ENCODE measurements at places on chromosomes 5 and 9.

DNA sequence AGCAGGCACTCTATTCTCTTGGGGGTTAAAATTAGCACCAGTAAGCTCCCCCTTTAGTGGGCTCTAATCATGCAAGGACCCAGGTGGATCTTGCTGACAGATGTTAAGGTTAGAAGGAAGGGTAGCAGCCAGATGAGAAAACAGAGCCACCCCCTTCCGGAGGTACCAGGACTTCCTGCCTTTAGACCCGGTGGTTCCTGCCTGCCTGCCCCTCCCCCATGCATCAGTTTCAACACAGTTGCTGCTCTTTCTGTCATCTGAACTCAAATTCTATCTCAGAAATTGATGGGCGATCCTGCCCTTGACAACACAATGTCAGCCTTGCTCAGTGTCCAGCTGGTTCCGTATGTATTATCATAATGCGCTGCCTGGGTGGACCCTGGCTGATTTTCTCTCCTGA, 287.3 kb downstream of the EBF1 start:
- no peak for DNase-seq

- no peak for DNase-seq
Observed at GRCh38 chr9:70427161-70427945, 12.9 kb upstream of the KLF9 start.

DNA sequence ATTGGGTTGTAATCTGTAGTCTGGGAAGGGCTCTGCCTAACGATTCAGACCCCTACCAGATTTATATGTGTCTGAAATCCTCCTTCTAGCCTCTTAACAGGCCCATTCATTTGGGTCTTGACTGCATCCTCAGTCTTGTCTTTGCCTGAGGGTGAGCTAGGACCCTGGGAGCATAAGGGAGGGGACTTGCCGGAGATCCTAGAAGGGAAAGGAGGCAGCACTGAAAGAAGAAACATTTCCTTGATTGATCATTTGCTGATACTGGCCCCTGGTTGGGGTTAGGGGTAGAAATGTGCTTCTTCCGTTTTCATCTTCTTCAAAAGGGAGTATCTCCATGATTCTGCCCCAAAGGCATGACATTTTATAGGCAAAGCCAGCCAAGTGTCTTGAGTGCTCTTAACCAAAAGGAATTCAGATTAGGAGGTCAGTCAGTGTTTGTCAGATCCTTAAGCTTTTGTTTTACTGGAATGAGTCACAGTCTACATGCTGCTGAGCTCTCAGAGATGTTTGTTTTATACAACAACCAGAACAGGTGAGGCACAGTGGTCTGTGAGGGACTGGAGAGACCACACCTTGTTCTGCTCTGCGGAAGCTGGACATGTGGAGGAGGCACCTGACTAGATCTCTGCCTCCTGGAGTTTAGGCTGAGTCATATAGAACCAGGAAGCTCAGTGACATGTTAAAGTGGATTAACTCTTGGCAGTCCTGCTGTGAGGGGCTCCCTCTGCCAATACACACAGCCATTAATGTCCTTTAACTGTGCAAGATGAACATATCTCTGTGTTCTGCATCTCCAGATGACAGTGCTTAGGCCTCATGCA, 37.7 kb downstream of the PCDHAC2 start:
- DNase-seq, result no peak

DNA sequence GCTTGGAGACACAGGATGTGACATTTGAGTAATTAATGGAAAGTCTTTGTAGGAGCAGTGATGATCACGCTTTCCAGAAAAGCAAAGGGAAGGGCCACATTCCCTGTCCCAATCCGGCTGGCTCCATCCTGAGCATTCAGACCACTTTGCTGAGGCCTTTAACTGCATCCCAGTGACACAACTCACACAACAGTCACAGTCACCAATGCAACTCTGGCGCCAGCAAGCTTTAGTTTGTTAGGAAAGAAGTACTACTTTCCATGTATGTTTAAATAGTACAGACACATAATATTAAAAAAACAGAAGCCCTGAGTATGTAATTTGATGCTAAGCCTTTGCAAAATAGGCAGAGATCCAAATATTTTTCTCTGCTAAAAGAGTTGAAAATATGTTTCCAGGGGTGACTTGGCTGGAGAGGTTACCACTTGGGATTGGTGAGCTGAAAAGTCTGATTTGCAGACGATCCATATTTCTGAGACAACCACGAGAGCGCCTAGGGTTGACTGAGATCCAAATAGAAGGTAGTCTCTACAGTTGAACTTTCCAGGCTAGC, 31.7 kb upstream of the GAS1 start:
- DNase-seq, result no peak

- DNase-seq, result no peak
Observed at GRCh38 chr5:168570490-168571328, 8.5 kb downstream of the PANK3 start.

- no peak for DNase-seq
Observed at GRCh38 chr5:146758938-146759337, 119.6 kb downstream of the PPP2R2B start.

DNA sequence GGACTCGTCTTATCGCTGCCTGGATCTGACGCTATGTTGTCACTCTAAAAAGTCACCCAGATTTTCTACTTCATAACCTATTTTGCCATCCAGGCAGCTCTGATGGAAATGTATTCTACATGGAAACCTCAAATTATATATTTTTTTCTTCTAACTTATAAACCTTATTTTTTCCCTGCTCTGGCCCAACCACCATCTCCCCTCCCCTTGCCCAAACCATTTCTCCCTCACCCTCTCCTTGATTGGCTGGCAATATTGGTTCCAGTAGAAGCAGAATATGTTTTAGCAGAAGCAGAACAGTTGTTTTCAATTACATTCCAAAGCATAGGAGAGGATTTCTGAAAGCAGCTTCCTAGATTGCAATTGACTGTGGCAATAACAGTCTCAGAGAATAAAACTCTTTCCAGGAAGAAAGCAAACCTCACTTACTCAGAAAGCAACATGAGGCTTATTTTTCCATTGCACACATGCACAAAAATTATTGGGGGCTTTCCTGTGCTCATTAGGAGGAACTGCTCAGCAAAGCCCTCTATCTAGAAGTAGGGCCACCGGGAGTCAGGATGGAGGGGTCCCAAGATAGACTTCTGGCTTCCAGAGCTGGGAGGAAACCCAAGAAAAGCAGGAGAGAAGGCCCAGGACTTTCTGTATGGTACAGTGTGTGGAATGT, 191.8 kb downstream of the ESM1 start:
- no peak for DNase-seq

GRCh38 chr9:613771-614347, 227.6 kb upstream of the DMRT1 start:
- DNase-seq, result no peak

GRCh38 chr5:171762021-171762608, 23.5 kb upstream of the SMIM23 start:
- DNase-seq, result no peak

GRCh38 chr5:180590543-180591310, 572 bp downstream of the SCGB3A1 start:
- no peak for DNase-seq

DNA sequence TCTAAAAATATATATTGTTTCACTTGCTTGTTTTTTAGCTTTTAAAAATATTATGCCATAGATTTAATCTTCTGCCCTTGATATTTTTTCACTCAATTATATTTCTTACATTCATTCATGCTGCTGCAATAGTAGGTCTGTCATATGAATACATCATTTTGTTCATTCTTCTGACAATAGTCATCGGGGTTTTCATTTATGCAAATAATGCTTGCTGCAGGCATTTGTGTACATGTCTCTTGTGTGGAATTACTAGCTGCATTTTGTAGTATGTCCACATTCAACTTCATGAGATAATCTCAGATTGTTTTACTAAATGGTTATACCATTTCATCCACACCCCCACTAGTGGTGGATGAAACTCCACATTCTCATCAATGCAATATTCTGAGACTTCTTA, 5.3 kb upstream of the PLPP1 start:
- DNase-seq, result no peak

GRCh38 chr5:146213210-146213826, 9.9 kb downstream of the RBM27 start:
- DNase-seq, result no peak

- no peak for DNase-seq
Observed at GRCh38 chr9:135901031-135901758, 6.2 kb downstream of the CAMSAP1 start.

- DNase-seq, result no peak
Observed at GRCh38 chr9:116639251-116639741, 47.8 kb upstream of the TRIM32 start.

GRCh38 chr9:113417370-113417769, 6.8 kb downstream of the C9orf43 start:
- no peak for DNase-seq

- DNase-seq, result no peak
Observed at GRCh38 chr9:92158097-92158601, 42.9 kb upstream of the SPTLC1 start.

DNA sequence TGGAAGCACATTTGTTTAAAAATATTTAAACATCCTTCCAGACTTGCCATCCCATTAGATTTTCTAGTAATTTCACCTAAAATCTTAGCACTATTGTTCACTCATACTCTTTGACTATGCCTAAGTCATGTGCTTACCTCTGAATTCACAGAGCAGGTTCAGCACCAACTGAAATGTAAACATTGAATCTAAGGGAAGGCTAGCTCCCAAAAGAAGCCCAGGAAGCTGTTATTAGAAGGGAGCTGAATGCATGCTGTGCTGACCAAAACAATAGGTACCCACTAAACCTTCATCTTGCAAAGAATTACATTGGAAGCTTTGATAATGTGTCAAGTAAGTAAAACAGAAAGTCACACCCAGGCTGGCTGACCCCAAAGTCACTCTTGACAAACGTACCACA, 571.3 kb downstream of the GABRG2 start:
- DNase-seq, result no peak

GRCh38 chr5:134041570-134042411, 37.0 kb upstream of the VDAC1 start:
- no peak for DNase-seq

DNA sequence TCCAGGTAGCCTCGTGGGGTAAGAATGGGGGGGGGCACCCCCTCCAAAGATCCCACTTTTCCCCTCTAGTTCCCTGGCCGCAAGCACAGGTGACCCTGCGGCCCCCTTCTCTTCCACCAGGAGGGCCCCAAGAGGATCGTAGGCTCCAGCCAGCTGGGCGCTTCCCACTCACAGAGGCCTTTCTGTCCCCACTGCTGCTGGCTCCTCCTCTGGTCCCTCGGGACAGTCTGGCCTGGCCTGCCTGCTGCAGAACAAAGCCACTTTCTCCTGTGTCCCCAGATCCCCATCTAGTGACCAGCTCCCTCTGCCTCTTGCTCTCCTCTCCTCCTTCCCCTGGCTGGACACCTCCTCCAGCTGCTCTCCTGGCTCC, 534 bp upstream of the SAPCD2 start:
- no peak for DNase-seq

DNA sequence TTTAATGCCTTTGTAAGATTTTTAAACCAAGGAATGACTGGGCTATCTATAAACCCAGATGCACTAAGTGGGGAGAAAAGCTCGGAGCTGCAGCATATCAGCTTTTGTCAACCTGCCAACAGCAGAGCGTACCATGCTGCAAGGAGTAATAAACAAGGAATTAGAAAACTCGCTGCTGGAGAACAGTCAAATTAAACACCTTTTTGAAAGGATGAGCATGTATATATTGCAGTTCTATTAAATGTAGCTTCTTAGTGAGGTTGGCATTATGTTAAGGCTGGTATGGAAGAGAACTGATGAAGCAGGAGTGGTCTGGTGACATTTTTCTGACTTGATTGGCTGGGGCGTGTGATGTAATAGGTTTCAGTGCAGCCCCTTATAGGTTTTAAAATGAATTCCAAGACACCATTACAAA, 74.7 kb downstream of the PIK3R1 start:
- no peak for DNase-seq

DNA sequence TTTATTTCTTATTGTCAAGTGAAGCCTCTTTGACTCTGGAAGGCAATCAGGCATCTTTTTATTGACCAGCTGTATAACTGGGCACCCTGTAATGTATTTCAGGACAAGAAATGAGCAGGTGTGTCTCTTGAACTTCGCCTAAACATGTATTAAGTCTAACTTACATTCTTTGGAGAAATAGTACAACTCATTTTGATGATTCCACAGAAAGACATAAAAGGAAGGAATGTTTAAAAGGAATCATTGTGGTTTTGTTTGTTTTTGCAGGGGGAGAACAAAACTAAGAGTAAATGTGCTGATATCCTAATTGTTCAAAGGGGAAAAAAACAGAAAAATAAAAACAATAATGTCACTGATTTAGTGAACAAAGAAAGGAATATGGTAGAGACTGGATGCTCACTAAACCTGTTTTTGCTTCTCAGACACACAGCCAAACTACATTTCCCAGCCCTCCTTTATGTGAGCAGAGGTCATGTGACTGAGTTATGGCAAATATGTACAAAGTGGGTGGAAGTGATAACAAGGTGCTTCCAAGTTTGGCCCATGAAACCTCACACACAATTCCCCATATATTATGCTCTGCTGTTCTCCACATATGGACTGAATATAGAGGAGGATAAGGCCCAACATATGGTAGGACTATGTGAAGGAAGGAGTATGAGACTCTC, 150.6 kb upstream of the ACOT12 start:
- no peak for DNase-seq

GRCh38 chr5:14732991-14733390, 68.5 kb downstream of the OTULIN start:
- no peak for DNase-seq

- DNase-seq, result no peak
Observed at GRCh38 chr5:156686796-156687195, 163.3 kb upstream of the PPP1R2B start.

DNA sequence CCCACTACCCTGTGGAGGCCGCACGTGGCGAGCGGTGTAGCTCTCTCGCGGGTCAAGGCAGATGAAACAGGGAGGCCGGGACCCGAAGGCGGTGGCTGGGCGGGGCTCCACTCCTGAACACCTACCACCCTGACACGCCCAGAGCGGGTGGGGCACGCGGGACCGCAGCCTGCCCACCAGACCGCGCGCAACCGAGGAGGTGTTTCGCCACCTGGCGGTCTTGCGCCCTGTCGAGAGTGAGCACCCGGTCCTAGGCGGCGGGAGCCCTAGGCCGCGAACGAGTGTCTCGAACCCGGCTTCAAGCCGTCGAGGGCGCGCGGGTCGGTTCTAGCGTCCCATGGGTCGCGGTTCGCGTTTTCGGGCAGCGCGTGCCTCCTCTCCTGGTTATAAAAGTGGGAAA, 2.2 kb upstream of the EXOSC3 start:
- DNase-seq, result no peak

GRCh38 chr9:95815133-95815532, 60.4 kb upstream of the ERCC6L2 start:
- DNase-seq, result no peak
